ENCODE measurements at places on chromosomes 5 and 9.

- peak; percentile 26 for DNase-seq
These were observed 150.3 kb upstream of the ADRA1B start for GRCh38 chr5:159765760-159766517.

DNA sequence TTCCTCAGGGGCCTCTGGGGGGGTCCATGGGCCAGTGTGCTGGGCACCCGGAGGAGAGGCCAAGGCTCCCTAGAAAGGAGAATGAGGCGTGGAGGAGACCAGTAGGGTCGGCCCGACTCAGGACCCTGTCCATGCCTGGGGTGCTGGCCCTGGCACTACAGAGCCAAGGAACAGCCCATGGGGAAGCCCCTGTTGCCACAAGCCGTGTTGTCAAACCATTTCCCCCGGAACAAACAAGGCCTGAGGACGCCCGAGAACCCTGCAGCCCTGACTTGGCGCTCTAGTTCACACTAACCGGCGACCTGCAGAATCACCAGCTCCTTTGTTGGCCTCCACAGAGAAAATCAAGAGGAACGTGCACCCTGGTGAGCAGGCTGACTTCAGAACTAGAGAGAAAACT lies 41.6 kb upstream of the SLC12A7 start:
- DNase-seq, result no peak

GRCh38 chr5:50727149-50727496 lies 60.7 kb downstream of the PARP8 start:
- no peak for DNase-seq

DNA sequence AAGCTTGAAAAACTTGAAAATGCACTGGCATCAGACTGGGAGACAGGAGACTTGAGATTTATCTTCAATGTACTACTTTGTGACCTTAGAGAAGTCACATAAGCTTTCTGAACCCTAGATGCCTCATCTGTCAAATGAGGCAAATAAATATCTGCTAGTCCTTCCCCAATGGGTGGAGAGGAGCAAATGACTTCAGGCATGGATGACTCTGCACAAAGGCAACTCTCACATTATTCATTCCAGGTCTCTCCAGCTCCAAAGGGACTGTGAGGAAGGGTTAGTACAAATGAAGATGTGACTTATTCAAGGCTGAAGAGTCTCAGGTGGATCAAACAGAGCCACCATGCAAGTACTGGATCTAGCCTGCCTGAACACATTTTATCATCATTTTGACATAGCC lies 228.7 kb downstream of the SLIT3 start:
- DNase-seq, result no peak
